ENCODE measurements at places on chromosomes 1 and 21.

DNA sequence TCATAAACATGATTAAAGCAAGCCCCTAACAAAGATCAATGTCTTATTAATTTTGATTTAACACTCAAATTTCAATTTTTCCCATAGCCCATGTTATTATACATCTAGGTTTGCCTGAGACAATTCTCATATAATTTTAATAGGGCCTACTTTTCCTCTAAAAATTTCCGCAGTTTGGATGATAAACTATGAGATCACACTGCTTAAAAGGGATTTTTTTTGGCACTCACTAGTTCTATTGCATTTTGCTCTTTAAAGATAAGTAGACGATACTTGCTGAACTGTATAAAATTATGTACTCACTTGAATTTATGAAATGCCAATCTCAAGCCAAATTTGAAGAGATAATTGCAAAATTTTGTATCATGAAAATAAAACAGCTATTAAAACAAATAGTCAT lies 480.4 kb upstream of the ZRANB2 start:
- no peak for DNase-seq

- no peak for DNase-seq
Measured at GRCh38 chr1:184866991-184867788, 107.1 kb downstream of the NIBAN1 start.

DNA sequence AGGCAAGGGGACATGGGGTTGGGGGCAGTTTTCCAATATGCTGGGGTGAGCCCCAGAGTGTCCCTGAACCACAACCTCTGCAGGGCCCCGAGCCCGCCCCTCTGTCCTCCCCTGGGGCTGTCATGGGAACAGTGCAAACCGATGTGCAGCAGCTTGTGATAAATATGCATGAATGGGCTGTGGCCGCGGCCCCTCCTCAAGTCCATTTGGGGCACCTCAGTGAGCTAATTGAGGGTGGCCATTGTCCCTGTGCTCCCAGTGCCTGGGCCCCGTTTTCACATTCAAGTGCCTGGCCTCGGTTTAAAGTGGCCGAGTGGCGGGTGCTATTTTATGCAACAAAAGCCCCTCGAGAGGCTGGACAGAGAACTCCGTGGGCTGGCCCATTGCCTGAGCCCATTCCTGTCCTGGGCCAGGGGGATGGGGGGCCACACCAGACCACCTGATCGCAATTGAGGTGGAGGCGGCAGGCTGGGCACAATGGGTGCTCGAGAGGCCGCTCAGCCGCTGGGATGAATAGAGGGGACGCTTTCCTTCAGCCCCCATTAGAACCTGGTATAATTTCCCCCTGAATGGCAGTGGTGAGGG lies 193.7 kb downstream of the FOXD2 start:
- no peak for DNase-seq

- DNase-seq: no peak
Measured at GRCh38 chr1:228488818-228489674, 1.9 kb downstream of the RNF187 start.

DNA sequence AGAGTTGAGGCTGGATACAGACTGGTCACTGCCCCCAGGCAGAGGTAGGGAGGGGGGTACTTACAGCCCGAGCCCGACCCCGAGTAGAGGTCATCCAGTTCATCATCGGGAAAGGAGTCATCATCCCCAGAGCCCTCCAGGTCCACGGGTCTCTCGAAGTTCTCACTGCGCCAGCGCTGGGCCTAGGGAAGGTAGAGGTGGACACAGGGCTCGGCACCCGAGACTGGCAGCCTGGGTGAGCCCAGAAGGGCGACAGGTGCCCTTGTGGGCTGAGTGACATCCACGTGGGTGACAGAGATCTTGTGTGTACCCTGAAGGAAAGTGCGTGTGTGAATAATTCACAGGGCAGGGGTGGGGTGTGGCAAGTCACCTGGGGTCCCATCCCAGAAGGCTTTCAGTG lies 30.0 kb downstream of the SDC3 start:
- no peak for DNase-seq

DNA sequence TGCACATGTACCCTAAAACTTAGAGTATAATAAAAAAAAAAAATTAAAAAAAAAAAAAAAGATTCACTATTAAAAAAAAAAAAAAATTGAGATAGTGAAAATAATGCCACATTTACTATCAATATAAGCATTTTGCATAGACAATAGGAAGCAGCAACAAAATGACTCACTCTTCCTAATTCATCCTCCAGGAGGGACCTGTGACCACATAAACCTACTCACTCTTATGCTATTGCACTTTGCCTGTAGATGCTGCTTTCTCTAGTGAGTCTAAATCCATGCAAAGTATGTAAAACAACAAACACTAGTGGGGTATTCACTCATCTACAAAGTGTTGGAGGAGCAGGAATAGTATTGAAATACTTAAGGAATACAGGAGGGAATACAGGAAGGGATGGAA lies 2.9 kb downstream of the OR10J5 start:
- DNase-seq: no peak
